ENCODE measurements at places on chromosomes 6 and 20. TPM values are rescaled to one million over a fixed set of nuclear protein-coding genes. Genes with fewer than 3 reads are reported as not detected.

DNA sequence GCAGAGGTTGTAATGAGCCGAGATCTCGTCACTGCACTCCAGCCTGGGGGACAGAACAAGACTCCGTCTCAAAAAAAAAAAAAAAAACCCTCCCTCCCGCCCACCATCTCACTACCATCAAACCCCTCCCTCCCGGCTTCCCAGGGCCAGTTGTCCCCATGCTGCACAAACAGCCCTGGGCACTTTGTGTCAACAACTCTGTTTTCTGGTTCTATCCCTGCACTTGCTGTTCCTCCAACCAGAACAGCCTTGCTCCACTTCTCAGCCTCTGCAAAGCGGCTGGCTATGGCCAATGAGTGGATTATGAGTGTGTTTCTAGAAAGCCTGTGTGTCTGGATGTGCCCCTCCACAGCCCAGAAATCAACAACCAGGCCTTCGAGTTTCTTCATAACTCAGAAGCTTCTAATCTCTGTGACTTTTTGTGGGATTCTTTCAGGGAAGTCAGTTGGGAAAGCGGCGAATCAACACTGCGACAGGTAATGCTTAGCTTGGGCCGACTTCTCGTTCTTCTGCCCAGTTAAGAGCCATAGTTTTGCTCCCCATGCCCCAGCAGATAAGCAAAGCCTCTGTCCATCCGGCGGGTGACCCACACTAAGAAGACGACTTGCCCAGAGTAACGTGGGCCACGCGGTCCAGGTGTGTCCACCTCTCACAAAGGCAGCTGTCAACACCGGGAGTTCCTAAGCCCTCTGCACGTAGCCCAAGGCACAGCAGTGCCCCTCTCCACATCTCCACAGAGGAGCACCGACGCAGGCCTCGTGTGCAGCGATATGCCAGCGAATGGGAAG lies 5.5 kb downstream of the ZBTB46 start:
- DNase-seq, result no peak

DNA sequence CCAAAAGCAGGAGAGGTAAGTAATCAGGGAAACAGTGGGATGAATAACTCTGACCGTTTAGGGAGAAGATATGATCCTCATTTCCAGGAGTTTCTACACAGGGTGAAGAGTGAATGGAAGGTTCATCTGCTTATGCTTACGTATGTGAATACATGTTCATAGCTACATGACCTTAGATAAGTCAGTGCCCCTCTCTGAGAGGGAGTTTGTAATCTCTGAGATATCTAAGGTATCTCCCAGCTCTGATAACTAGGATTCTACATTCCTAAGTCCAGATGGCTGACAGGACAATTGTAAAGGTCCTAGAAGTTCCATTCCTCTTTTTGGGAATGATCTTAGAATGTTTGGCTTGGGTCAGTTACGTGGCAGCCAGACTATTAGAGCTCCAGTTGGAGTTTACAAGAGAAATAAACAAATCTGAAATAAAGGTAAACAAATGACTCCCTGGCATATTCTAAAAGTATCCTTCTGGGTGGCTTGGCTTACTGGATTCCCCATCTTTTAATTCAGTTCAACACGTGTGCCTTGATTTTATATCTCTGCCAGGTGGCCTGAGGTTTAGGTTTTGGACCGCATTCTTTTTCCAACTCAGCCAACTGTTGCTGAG lies 15.8 kb downstream of the PROCR start:
- no peak for DNase-seq

DNA sequence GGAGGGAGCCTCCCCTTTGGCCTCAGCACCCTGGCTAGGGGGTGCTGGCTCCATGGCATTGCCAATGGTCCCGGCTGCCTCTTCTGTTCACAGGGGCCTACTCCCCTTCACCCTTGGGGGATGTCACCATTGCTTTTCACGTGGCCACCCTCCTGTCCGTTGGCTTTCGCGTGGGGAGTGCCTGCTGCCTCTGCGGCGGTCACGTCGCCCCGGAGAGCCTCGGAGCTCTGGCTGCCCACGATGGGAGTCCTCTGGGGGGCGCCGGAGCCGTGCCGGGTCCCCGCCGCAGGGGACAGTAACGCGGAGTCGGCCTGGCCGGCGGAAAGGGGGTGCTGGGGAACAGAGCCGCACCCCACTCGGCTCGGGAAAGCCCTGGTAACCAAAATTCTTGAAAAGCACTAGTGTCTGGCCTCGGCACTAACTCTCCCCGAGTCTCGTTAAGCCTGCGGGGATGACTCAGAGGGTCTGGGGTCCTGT lies 661 bp upstream of the HEBP2 start:
- no peak for DNase-seq

GRCh38 chr6:82494367-82494766 lies 130.8 kb downstream of the TPBG start:
- DNase-seq, result no peak

The POU5F1 gene
- 0.69 TPM for total RNA-seq

- DNase-seq, result no peak
Observed at GRCh38 chr6:167552961-167553735, 228.3 kb downstream of the TTLL2 start.
